Fibroblast of skin of right biceps (primary cell): ENCODE measurements at places on chromosomes 2 and 18.

DNA sequence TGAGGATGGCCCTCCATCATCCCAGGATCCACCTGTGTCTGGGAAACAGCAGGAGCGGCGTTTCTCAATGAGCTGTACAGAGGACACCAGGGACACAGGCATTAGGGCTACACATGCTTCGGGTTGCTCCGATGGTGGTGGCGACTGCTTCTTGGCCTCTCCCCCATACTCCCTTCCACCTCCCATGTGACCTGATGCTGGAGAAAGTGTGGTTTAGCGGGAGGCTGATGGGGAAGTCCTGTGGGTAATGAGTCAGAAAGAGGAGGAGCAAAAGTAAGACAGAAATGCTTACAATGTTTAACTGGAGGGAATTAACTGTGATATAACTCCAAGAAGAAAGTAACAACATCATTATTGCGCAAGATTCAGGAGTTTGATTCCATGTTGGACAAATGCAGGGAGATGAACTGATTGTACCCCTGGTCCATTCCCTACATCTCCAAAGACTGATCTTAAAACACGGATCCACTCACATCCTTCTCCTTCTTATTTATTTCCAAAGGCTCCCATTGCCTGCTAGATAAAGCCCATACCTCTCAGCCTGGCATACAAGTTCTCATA, 186.6 kb downstream of the NRP2 start:
- DNase-seq = peak; percentile 93

GRCh38 chr18:54100920-54101470, 123.5 kb downstream of the MBD2 start:
- DNase-seq = peak; percentile 80

- DNase-seq = no peak
These were observed 9.0 kb downstream of the LRRTM4 start for GRCh38 chr2:77513191-77513590.

DNA sequence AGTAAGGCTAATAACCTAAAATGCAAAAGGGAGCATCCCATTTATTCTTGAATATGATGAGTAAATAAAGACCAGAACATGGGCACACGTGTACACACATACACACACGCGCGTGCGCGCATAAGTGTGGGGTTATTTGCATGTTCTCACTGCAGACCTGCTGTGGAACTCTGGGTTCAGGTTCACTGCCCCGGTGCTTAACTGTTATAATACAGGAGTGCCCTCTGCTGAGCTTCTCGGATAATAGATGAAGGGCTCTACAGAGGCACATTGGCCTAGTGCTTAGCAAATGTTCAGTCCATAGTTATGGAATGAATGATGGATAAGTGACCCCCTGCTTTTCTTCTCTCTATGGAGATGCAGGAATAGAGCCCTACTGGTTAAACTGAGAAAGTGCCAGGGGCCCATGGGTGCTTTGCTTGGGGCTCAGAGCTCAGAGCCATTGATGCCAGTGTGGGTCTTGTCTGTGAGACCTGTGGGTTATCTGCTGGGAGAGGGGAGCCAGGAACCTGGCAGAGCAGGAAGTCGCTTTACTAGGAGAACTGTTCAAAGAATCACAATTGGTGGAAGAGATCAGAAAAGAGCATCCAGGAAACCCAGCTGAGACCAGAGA, 3.6 kb upstream of the ARL4C start:
- DNase-seq = peak; percentile 69

DNA sequence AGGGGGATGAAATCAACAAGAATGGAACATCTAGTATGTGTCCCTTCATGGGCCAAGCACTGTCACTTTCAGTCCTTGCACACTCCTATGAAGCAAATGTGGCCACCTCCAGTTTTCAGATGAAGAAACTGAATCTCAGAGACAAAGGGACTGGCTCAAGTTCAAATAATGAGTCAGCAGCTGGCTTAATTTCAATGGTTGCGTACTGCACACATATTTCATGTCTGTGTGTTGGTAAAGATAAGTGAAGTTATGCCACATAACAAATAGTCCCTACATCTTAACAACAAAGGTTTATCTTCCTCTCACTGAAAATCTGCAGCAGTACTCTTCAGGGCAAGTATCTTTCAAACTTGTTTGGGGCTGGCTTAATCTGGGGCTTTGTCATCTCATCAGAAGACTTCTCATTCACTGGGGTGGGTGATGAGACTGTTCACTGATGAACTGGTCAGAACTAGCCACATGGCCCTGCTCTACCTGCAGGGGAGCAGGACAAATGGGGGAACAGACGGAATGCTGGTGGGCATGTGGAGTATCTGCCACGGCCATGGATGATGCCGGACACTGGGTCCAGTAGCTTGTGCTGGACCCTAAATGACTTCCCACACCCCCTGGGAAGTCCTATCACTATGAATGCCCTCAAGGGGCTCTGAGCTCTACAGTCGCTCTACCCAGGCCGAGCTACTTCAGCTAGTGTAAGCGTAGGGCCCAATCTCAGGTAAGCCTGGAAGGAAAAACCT, 263.2 kb downstream of the CYP26B1 start:
- peak; percentile 79 for DNase-seq
